Upper lobe of left lung (tissue), 6 donors: ENCODE measurements at places on chromosomes 2 and 18.

GRCh38 chr2:25076749-25077148, 34.9 kb downstream of the EFR3B start:
- DNase-seq = no peak

DNA sequence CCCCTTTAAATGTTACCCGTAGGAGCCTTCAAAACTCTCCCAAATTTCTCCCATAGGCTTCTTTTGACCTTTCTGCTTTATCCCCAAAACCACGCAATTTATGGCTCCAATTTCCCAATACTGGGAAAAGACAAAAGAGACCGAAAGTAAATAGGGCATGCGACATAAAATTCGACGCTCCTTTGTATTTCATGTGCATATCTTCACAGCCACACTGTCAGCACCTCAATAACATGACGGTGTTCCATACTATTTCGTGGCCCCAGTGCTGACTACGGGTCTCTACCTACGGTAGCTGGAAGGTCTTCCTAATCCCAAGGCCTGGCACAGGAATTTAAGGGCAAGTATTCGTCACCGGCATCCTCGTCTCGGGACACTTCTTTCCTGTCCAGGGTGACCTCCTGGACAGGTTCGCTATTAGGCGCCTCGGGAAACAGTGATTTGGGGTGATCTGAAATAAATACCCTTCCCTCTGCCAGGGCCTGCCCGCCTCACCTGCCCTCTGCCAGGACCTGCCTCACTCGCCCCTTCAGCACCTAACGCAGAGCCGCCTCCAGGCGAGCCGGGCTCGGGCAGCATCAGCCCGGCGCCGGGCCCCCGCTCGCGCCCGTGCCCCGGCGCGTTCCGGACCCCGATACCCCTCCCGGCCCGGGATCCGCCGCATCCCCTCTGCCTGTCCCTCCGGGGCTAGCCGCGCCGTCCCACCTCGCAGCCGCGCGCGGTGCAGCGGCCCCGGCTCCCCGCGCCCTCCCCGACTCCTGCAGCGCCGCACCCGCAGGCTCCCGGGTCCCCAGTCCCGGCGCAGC, 680 bp downstream of the DTNB start:
- DNase-seq = no peak

GRCh38 chr2:190763901-190764514, 115.1 kb downstream of the NAB1 start:
- DNase-seq = no peak

- peak; percentile 50 for DNase-seq
These were observed 56.5 kb upstream of the CREB1 start for GRCh38 chr2:207473049-207473930.

GRCh38 chr18:5488844-5489243, 55.0 kb downstream of the EPB41L3 start:
- DNase-seq = no peak

- no peak for DNase-seq
These were observed 344.9 kb downstream of the DCDC2C start for GRCh38 chr2:4047961-4048891.

DNA sequence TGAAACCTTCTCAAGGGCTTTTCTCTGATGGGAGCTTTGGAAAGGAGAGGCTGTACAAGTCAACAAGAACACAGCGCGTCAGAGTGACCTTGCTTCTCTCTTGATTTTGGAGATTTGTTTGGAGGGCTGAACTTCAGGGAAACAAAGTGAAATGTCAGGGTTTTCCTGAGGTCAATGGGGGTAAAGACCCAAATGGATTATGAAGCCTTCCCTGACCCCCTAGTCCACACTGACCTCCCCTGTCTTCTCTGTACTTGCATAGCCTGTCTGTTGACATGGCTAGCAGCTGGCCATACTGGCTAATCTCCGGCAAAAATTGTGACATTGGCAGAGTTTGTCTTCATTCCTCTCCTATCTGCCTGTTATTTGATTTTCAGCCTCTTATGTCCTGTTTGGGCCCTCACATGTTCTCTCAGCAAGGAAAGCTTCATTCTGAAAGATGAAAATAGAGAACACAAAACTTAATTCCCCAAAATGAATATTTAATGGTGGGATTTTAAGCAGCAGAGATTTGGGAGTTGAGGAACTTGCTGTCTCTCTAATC, 149.3 kb upstream of the HAAO start:
- DNase-seq = no peak

DNA sequence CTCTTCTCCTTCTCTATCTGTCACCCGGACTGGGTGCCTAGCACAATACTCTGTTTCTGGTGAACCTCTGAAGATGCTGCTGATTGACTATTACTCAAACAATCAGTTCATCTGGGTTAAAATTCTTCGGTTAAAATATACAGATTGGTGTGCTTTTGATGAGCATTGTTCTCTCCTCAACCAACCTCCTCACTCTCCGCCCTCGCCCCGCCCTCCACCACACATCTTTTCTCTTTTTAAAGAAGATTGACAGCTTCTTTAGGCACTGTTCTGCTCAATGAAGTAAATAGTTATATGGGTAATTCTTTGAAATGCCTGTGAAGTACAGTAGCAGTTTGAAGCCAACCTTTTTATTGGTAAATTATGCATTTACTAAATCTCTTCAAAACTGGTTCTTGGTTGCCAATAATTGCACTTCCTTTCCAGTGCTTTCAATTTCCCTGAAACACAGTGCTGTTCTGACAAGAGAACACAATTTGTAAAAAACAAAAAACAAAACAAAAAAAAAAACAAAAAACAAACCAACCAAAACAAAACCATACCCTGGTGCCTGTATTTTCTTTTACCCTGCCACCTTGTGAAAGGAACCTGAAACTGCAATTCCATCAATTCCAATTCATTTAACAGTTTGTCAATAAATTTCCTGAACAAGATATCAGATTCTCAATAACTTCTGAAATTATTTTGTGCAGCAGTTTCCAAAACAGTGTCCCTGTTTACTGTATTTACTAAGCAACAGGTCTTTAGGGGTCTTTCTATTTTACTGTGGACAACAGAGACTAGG, 188.6 kb downstream of the LRP1B start:
- no peak for DNase-seq

DNA sequence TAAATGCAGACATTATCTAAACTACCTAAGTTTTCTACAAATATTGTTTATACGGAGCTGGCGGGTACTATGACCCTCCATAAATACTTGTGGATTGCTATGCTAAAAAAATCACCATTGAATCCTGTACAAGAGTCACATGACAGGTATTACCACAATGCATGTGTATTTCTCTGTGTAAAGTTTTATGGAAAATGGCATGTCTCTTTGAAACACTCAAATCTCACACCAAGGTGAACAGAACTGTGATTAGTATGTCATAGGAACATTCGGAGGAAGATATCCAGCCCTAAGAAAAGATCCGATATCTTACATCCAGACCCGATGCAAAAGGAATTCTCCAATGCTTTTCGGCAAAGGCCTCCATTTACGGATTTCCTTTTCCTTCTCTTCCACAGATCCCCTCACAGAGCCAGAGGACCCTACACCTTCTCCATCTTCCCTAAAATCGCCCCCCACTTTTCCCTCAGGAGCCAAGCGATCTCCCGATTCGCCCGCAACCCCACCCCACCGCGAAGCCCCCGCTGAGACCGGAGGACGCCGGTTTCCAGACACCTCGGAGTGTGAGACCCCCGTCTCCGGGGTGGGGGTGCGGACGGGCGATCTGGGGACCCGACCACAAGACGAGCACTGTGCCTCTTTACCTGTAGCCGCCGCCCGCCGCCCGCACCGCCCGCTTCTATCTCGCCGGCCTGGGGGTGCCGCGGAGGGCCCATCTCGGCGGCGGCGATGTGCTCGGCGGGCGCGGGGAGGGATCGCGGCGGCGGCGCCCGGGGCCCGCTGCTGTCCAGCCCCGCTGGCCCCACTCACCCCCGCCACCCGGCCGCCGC, 1.2 kb downstream of the SAP130 start:
- no peak for DNase-seq

GRCh38 chr2:10949835-10950234, 38.1 kb downstream of the KCNF1 start:
- no peak for DNase-seq

- DNase-seq = no peak
These were observed 128.2 kb upstream of the DLX2 start for GRCh38 chr2:172230889-172231401.

DNA sequence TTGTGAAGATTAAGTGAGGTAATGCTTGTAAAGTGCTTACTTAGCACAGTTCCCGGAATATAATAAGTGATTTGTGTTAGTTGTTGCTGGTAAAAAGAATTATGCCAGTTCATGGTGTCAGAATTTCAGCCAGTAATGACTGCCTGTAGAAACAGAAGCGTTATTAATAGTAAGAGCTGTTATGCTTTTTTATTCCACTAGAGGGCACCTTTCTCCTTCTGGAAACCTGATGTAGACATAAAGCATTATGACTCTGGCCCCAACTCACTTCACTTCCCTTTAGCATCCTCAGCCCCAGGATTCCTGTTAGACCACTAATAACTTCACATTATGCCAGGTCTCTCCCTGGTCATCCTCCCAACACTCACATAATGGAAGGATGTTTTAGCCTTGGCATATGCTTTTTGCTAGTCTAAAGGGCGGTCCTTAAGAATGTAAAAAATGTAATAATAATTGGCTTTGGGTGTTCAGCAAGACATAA, 34.9 kb downstream of the C18orf54 start:
- DNase-seq = no peak

- no peak for DNase-seq
These were observed 275.3 kb downstream of the CMPK2 start for GRCh38 chr2:6590442-6590841.

DNA sequence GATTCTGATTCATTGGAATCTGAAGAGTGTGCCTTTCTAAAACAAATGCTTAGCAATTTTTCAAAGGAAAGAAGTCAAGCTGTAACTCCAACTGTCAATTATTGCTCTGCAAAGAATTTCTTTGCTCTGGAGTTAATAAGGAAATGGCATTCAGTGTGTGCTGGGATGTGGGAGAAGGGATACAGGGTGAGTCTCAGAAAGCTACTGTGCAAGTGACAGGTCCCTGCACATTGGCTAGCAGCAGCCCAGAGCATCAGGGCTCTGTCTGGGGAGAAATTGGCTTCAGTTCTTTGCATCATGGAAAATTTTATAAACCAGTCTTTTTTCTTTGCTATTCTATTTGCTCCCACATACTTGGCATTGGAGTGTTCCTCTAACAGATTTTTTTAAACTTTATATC, 1.1 kb upstream of the SYT4 start:
- DNase-seq = no peak

- DNase-seq = peak; percentile 60
These were observed 108.4 kb downstream of the MRO start for GRCh38 chr18:50711386-50711785.

DNA sequence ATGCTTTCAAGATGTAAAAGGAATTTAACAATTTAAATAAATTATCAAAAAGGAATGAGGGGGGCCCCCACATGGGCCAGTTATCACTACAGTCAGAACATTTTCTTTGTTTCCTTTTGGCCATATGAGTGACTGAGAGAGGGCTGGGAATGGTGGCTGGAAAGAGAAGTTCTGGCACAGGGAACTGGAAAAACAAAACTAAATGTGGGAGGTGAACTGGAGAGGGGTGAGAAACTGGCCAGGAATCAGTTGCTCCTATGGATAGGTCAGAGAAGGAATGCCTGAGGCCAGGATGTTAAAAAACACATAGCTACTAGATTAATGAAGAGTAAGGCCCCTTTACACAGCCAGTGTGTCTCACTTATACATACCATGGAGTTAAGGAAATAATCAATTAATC, 121.0 kb downstream of the RBMS1 start:
- DNase-seq = no peak

- no peak for DNase-seq
These were observed 93.6 kb downstream of the LIPG start for GRCh38 chr18:49655266-49656072.

DNA sequence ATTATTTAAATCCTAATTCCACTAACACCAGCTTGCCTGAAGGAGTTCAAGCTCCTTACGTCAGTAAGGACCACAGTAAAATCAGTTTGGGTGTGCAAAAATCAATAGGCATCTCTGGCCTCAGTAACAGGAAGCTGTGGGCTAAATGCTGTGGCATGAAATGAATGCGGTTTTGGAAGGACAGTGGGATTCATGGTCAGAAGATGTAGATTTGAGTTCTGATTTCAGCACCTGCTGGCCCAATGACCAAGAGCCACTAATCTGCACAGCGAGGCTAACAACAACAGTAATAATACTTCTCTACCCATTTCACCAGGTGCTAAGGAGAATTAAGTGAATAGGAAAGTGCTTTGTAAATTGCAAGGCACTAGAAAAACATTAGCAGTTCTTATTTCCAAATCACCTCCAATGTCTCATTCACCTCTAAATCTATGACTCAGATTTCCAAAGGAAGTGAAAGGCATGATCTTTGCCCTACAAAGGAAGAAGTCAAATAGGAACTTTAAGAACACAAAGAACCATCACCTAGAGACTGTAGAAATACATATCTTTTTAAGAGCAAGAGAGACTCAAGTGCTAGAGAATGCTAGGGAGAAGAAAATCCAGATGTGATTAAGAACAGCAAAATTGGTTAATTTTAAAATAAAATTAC, 172.6 kb downstream of the ANKRD44 start:
- no peak for DNase-seq

DNA sequence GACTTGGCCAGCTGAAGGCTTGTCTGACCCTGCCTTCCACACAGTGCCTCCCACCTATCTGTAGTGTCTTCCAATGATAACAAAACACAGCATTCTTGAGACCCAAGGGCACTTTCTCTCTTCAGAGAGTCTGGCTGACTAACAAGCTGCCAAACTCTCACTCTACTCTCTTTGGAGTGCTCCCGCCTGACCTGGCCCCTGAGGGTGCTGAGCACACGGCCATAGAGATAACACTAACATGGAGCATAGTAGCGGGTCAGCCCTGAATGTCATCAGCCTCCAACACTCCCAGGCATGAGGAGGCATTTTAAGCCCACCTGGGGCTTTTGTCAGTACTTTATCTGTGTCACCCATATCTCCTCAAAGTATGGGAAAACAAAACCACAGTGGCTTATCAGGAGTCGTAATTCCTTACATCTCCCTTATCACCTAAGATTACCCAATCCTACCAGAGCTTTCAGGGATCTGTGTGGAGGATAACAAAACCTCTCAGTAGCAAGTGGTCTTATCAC, 160.3 kb upstream of the TCF4 start:
- DNase-seq = no peak

DNA sequence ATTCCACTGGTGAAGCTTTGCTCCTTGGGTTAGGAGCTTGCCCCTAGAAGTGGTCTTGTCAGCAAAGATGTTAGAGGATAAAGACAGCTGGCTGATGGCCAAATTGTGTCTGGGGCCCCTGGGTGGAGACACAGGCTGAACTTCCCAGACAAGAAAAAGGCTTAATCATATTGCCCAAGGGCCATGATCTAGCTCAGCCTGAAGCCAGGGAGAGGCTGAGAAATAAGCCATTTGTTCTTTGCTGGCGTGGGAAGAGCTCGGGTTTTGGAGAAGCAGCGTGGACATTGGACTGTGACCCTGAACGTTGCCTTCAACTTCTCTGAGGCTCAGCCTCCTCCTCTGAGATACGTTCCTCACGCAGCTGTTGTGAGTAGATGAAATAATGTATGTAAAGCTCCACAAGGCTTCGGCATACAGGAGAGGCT, 153.0 kb downstream of the ZFP36L2 start:
- no peak for DNase-seq

GRCh38 chr2:76998152-76998551, 524.0 kb downstream of the LRRTM4 start:
- DNase-seq = no peak

- peak; percentile 81 for DNase-seq
These were observed 106.9 kb upstream of the CD302 start for GRCh38 chr2:159904959-159905305.

- no peak for DNase-seq
These were observed 5.5 kb upstream of the HNRNPA3 start for GRCh38 chr2:177207101-177207500.

GRCh38 chr2:134217351-134217750, 36.5 kb upstream of the MGAT5 start:
- no peak for DNase-seq
